ENCODE measurements at places on chromosomes 16 and 17. TPM values are rescaled to one million over a fixed set of nuclear protein-coding genes. Genes with fewer than 3 reads are reported as not detected.

DNA sequence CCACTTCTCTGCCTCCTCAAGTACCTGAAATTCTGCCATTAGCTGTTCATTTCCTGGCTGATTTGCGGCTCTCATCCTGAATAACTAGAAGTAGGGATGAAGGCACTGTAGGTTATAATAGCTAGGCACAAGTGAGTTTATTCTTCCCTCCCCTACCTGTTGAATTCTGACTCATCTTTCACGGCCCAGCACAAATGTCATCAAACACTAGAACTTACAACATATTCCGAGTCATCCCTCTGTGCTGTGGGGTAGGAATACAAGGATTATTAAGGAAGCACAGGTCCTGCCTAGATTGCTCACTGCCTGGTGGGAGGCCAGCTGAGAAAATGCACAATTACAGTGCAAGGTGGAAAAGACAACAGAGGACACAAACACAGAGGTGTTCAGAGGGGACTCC is 103.7 kb upstream of the ASIC2 start:
- H3K4me1 ChIP-seq: no peaks in the 10 kb centered on the region
- no peak overlapping the region for H3K4me3 ChIP-seq
- no peak for DNase-seq
- H3K27ac ChIP-seq: no peak overlapping the region
- no peaks in the 10 kb centered on the region for H3K27me3 ChIP-seq

- no peak overlapping the region for H3K27ac ChIP-seq
- DNase-seq: no peak
- peaks cover 2% of the 10 kb centered on the region for H3K4me1 ChIP-seq
- H3K4me3 ChIP-seq: no peak overlapping the region
Measured at GRCh38 chr17:3025421-3026124, 37.8 kb downstream of the OR1D5 start.

- no peak overlapping the region for H3K4me3 ChIP-seq
- H3K27ac ChIP-seq: no peak overlapping the region
- H3K36me3 ChIP-seq: no peaks in the 10 kb centered on the region
- no peaks in the 10 kb centered on the region for H3K27me3 ChIP-seq
- H3K4me1 ChIP-seq: no peaks in the 10 kb centered on the region
- DNase-seq: no peak
Measured at GRCh38 chr16:72173997-72174396, 2.0 kb upstream of the PMFBP1 start.

DNA sequence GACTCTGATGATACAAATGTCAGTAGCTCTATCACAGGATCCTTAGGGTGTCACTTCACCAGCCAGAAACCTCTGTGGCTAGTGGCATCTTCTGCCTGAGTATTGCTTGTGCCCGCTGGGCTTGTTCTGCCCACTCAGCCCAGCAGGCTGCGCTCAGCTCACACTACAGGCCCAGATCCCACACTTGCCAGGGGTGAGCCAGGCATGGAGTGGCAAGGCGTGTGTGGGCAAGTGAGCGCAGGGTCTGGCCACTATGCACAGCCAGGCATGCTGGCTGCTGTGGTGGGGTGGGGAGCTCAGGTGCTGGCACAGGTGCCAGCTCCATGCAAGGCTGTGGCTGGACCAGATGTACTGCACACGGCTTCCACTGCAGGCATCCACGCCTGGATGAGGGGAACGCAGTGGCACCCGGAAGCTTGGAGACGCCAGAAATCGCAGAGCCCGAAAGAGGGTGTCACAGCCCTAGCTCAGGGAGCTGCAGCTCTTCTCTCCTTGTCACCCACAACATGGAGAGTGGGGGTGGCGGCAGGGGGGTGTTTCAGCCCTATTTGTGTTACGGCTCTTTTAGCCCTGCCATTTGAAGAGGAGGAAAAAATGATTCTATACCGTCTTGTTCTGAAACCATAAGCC is 10.2 kb downstream of the CFAP97D1 start:
- no peak for DNase-seq
- no peaks in the 10 kb centered on the region for H3K4me1 ChIP-seq
- H3K27me3 ChIP-seq: no peaks in the 10 kb centered on the region
- no peak overlapping the region for H3K4me3 ChIP-seq
- no peak overlapping the region for H3K27ac ChIP-seq
- no peaks in the 10 kb centered on the region for H3K36me3 ChIP-seq

GRCh38 chr16:9895817-9896216 is 286.4 kb downstream of the GRIN2A start:
- H3K4me1 ChIP-seq: no peaks in the 10 kb centered on the region
- no peak for DNase-seq
- H3K27me3 ChIP-seq: no peaks in the 10 kb centered on the region
- H3K27ac ChIP-seq: no peak overlapping the region
- no peak overlapping the region for H3K4me3 ChIP-seq

- peaks cover 14% of the 10 kb centered on the region for H3K36me3 ChIP-seq
- H3K4me3 ChIP-seq: no peak overlapping the region
- DNase-seq: no peak
- H3K4me1 ChIP-seq: peaks cover 3% of the 10 kb centered on the region
- H3K27me3 ChIP-seq: no peaks in the 10 kb centered on the region
Measured at GRCh38 chr16:19599968-19600716, 44.6 kb downstream of the VPS35L start.

- H3K27me3 ChIP-seq: no peaks in the 10 kb centered on the region
- DNase-seq: peak; percentile 63
- peak overlapping the region; percentile 73 for H3K27ac ChIP-seq
- peak overlapping the region; percentile 66 for H3K4me3 ChIP-seq
- peaks cover 45% of the 10 kb centered on the region for H3K36me3 ChIP-seq
- peaks cover 19% of the 10 kb centered on the region for H3K4me1 ChIP-seq
Measured at GRCh38 chr17:7220593-7221277, 997 bp downstream of the ACADVL start.

DNA sequence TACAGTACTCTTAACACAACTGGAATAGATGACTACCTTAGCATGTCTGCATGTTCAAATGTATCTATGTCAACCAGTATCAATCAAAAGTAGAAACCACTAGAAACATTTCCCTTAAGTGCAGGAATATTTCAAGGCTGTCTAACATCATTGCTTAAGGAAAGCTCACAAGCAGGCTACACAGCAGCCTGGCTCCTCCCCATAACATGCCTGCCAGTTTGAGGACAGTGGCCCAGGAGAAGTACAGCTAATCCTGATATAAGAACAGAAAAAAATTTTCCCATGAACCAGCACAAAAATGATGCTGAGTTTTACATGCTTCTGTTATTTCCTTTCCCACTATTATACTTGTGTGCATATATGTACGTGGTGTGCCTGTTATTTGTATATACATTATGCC is 175.1 kb downstream of the MYO1D start:
- no peak for DNase-seq
- H3K4me1 ChIP-seq: no peaks in the 10 kb centered on the region
- H3K36me3 ChIP-seq: no peaks in the 10 kb centered on the region
- H3K27ac ChIP-seq: no peak overlapping the region
- H3K4me3 ChIP-seq: no peak overlapping the region

GRCh38 chr17:29911641-29912177 is 18.3 kb downstream of the SSH2 start:
- peaks cover 6% of the 10 kb centered on the region for H3K4me1 ChIP-seq
- no peaks in the 10 kb centered on the region for H3K27me3 ChIP-seq
- peak; percentile 61 for DNase-seq
- no peak overlapping the region for H3K27ac ChIP-seq
- H3K4me3 ChIP-seq: no peak overlapping the region

GRCh38 chr16:67645397-67646121 is 615 bp downstream of the CARMIL2 start:
- DNase-seq: no peak
- H3K27me3 ChIP-seq: peaks cover 60% of the 10 kb centered on the region
- H3K27ac ChIP-seq: no peak overlapping the region
- no peaks in the 10 kb centered on the region for H3K36me3 ChIP-seq

GRCh38 chr16:5649762-5650743 is 552.5 kb upstream of the EEF2KMT start:
- no peaks in the 10 kb centered on the region for H3K4me1 ChIP-seq
- H3K27me3 ChIP-seq: no peaks in the 10 kb centered on the region
- no peak for DNase-seq
- no peak overlapping the region for H3K4me3 ChIP-seq
- no peak overlapping the region for H3K27ac ChIP-seq

DNA sequence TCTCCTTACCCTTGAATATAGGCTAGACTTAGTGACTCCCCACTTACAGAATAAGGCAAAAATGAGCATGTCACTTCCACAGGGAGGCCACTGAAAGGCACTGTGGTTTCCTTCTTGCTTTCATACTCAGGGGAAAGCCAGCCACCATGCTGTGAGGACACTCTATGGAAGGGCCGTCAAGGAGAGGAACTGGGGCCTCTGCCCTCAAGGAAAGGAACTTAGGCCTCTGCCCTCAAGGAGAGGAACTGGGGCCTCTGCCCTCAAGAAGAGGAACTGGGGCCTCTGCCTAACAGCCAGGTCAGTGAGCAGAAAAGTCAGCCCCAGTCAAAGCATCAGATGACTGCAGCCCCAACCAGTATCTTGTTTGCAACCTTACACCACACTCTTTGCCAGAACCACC is 30.1 kb downstream of the VPS35 start:
- H3K27ac ChIP-seq: no peak overlapping the region
- H3K27me3 ChIP-seq: no peaks in the 10 kb centered on the region
- H3K36me3 ChIP-seq: peaks cover 26% of the 10 kb centered on the region
- H3K4me3 ChIP-seq: no peak overlapping the region
- DNase-seq: no peak

DNA sequence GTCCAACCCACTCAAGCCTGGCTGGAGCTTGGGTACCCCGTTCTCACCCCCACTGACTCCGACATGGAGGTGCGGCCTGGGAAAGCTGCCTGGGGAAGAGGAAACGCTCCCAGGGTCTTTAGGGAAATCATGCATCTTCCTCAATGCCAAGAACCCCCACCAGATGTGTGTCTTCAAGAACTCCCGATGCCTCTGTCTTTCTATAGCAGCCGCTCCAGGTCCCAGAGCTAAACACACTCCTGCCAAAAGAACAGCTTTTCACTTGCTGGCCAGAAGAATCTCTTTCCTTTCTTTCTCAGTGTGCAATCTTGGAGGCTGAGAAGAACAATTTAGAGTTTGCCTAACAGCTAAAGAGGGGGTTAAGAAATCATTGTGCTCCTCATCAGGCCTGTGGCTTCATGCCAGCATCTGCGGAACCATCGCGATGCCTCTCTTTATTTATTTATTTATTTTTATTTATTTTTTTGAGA is 41.1 kb upstream of the MTSS2 start:
- H3K36me3 ChIP-seq: peaks cover 12% of the 10 kb centered on the region
- peaks cover 13% of the 10 kb centered on the region for H3K4me1 ChIP-seq
- no peak for DNase-seq
- no peaks in the 10 kb centered on the region for H3K27me3 ChIP-seq
- no peak overlapping the region for H3K4me3 ChIP-seq

DNA sequence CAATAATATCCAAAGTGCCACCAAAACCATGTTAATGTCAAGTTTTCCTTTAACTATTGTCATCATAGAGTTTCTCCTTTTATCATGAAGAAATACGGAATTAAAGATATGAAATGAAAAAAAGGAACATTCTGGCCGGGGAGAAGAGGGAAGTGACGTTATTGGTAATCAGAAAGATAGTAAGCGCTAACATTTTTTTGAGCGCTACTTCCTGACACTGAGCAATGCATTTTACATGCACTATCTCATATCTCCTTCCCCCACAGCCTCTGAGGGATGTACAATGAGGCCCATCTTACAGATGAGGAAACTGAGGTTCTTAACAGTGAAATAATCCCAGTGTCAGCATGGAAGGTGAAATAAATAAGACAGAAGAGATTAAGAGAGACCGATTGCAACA is 410.9 kb downstream of the SOX9 start:
- DNase-seq: no peak
- no peak overlapping the region for H3K4me3 ChIP-seq
- no peak overlapping the region for H3K27ac ChIP-seq
- no peaks in the 10 kb centered on the region for H3K4me1 ChIP-seq
- no peaks in the 10 kb centered on the region for H3K36me3 ChIP-seq
- no peaks in the 10 kb centered on the region for H3K27me3 ChIP-seq

DNA sequence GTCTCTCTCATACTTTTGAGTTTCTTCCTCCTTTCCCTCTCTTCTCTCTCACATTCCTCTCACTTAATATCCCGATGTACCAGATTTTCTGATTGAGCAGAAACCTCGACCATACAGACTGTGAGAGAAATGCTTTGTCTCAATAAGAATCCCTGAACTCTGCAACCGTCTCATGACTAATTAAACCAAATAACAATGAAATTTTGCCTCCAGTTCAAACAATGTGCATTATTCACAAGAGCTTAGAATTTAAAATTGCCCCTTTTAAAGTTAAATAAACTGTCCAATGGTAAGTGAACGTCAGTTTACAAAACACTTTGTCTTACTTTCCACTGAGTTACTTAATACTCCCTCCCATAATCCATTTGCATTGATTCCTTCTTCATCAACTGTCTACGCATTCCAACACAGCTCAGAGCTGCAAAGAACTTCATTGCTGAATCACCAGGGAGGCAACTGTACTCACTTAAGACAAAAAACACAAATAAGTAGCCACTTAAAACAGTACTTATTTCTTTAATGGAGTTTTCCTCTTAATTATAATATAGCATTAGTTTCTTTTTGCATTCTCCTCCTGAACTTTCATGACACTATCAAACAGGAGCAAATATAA is 4.9 kb downstream of the CDH11 start:
- H3K36me3 ChIP-seq: peaks cover 20% of the 10 kb centered on the region
- H3K4me1 ChIP-seq: peaks cover 4% of the 10 kb centered on the region
- H3K4me3 ChIP-seq: no peak overlapping the region
- no peaks in the 10 kb centered on the region for H3K27me3 ChIP-seq
- peak; percentile 41 for DNase-seq

GRCh38 chr16:75252049-75252864 is 833 bp upstream of the BCAR1 start:
- H3K4me3 ChIP-seq: no peak overlapping the region
- DNase-seq: no peak
- peaks cover under 1% of the 10 kb centered on the region for H3K36me3 ChIP-seq
- H3K27ac ChIP-seq: peak overlapping the region; percentile 98

LPCAT2 gene
- 8.6 TPM for total RNA-seq

AHSP gene
- not detected for total RNA-seq

ZMYND15 gene
- total RNA-seq: not detected

MYLK3 gene
- total RNA-seq: under 0.01 TPM

PDXDC1 gene
- total RNA-seq: 107 TPM

HAPSTR1 gene
- 56.5 TPM for total RNA-seq

TBC1D3H gene
- not detected for total RNA-seq

DOC2A gene
- total RNA-seq: not detected

PRR11 gene
- 8.6 TPM for total RNA-seq

ITGB4 gene
- total RNA-seq: not detected
